Left kidney (tissue), 8 donors: ENCODE measurements at places on chromosomes 5 and 9.

GRCh38 chr5:180352116-180353047 is 754 bp downstream of the GFPT2 start:
- DNase-seq, result no peak

GRCh38 chr9:33719581-33720374 is 75.6 kb upstream of the PRSS3 start:
- no peak for DNase-seq

DNA sequence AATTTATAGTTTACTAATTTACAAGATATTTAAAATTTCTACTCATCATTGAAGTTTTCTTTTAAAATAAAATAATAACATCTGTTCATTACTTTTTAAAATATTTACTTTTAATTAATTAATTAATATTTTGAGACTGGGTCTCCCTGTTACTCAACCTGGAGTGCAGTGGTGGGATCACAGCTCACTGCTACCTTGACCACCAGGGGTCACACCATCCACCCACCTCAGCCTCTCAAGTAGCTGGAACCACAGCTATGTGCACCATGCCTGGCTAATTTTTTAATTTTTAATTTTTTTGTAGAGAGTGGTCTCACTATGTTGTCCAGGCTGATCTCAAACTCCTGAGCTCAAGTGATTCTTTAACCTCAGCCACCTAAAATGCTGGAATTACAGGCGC is 1013.6 kb downstream of the CDH9 start:
- no peak for DNase-seq

DNA sequence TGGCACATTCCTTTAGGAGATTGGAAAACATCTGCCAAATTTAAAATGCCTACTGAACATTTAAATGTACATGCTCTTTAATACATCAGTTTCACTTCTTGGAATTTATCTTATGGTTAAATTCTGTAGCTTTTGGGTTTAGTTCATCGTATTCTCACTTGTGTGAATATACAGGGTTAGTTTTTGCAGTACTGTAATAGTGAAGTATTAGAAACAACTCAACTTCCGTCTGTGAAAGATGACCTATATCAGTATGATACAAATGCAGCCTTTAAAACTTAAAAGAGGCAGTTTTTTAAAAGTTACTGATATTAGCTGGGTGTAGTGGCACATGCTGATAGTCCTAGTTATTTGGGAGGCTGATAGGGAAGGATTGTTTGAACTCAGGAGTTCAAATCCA is 57.2 kb downstream of the CDC42SE2 start:
- no peak for DNase-seq

DNA sequence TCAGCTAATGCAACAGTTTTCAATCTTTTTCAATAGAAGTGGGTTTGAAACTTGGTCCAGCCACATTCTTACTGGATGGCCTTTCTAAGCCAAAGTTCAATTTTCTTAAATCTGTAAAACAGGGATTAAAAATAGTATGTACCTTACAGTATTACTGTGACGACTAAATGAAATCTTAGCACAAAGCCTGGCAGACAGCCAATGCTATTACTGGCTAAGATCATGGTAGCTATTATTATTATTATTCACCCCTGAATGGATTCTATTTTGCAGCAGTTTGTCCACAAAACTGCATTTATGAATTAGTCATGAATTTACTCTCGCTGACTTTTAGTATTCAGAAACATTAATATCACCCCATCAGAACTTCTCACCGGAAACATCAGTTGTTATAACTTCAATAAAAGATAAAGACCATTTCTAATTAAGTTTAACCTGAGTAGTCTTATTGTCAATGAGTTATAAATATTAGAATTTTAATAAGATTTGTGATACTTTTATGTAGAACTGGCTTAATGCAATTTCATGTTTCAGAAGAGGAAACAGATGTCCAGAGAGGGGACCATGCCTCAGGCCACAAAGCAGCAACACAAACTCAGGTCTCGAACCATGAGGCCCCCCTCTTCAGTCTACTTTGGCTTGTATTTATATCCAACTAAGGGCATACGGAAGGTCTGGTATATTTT is 468.2 kb downstream of the ARHGEF28 start:
- no peak for DNase-seq

DNA sequence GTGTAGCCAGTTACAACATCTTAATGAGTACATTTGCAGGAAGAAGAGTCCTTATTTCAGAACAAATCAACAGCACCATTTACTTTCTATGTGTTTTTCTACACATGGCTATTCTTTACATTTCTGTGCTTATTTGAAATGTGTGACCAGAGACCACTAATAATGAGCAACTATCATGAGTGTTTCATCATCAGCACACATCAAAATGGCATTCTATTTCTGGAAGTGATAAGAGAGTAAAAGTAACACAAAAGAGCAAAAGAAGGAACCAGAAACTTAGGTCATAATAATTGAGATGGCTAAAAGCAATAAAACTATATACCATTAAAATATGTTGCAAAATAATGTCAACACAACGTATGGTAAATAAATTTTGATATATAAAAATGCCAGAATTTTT is 159.7 kb downstream of the PBX3 start:
- no peak for DNase-seq

DNA sequence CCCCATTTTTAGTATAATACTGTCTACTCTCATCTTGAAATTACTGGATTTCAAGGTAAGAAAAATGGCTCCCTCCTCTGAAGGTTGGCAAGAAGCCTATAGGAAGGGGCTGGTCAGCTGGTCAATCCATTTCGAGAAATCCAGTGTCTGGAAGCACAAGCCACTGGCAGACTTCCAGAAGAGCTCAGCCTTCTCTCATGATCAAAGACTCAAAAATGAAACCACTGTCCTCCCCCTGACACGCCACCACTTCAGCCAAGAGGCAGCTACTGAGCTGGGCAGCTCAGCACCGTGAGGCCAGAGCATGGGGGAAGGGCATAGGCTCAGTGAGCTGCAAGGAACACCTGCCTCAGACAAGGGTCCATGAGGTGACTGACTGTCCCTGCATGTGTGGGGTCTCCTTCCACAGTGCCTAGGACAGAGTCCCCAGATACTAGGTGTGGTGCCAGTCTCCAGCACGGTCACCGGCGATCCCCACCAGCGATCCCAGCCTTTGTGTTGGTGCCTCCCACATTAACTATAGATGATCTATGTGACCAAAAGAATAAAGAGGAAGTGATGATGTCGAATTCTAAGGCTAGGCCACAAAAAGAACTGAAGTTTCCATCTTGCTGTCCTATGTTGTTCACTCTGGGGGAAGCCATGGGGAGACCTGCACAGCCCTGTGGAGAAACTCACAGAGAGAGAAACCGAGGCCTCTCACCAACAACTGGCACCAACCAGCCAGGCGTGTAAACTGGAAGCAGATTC is 100.1 kb upstream of the LRRTM2 start:
- no peak for DNase-seq
